Stimulated activated CD4-positive, alpha-beta T cell treated with anti-CD3 and anti-CD28 coated beads, TNF-alpha, amount 100 ng/mL, for 48 hours (primary cell): ENCODE measurements at places on chromosomes 16 and 17.
A peak's percentile ranks its signal among the peaks of the same experiment; 100 is the strongest.

DNA sequence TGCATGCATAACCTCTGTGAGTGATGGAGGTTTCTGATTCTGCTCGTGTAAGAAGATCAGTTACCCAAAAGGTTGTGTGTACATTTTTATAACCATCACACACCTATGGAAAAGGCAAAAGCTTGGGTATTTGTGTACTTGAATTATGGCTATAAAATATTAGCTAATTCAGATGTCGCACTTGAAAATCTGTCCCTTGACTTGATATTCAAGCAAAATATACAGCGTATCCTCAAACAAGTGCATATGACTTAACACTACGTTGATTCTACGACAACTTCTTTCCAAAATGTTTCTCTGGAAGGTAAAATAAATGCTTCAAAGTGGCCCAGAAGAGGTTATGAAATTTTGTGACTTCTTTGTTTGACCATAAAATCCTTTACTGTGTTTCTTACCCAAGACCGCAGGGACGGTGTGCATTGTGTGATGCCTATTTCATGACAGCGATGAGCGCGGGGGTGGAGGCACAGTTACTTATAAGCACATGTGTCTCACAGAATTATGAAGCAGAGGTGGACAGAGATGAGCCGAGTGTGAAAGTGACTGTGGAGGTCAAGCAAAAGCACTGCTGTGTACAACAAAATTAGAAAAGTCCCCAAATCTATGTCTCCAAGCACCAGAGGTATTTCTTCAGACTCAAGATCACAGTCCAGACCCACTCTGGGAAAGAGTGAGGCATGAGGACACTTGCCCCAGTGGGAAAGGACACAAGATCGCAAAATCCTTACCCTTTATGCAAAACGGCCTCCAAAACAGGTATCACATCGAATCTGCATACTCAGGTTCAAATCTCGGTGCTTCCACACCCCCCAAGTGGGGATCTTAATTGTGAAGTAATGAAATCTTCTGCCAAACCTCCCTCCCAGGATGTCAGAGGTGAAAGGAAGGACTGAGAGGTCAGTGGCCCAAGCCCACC, 4.1 kb upstream of the HOXB9 start:
- no peak for DNase-seq

DNA sequence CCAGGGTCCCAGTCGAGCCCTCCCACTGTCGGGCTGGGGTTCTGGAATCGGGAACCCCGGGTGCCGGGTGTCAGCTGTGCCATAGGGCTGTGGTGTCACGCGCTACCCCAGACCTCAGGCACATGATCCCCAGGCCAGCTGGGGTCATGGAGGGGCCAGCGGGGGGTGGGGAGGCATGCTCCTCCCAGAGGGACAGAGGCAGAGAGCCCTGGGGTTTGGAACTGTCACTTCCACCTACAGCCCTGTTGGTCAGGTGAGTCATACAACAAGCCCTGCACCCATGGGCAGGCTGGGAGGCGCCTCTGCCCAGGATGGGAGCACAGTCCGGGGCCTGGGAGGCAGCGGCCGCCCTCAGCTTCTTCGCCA, 63.0 kb downstream of the BAIAP2 start:
- DNase-seq = no peak

DNA sequence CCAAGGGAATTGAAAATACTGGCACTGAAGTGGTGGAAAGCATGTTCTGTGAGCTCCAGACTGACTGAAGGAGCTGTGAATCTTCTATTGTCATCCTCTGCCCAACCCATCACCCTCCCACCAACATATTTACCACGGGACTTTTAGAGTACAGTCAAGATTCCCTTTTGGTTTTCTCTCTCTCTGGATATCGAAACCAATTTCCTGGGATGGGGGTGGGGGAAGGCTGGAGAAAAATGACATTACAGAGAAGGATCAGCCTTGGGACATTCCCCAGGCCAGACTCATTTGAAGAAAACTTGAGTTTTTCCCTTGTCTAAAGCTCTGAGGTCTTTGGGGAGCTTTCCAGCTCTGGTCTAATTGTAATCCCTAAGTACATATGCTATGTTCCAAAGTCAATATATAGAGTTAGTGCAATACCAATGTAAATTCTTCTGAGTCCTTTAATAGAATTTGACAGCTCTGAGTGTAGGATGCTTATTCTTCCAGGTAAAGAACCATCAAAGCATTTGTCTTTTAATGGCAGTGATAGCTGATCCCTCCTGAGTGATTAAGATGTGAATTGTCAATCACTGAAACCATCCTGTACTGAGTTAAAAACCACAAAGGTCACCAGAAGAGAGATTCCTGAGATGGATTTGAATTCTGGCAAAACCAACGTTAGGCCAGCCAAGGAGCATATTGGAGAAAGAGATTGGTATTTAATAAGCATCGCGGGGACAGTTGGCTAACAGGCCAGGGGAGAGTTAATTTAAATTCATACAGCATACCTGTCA, 48.8 kb upstream of the CCL1 start:
- no peak for DNase-seq

DNA sequence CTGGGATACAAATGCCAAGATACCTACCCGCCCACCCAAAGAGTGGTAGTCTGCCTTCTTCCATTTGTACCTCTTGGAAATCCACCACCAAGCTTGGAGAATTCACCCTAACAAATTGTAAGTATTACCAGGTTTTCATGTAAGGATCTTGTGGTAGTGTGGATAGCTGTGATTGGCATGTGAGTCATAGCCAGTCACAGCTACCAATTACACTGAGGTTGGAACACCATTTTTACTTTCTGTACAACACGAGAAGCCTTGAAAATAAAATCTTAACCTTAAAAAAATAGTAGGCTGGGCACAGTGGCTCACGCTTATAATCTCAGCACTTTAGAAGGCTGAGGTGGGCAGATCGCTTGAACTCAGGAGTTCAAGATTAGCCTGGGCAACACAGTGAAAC, 18.5 kb upstream of the SLC35G3 start:
- DNase-seq = no peak

DNA sequence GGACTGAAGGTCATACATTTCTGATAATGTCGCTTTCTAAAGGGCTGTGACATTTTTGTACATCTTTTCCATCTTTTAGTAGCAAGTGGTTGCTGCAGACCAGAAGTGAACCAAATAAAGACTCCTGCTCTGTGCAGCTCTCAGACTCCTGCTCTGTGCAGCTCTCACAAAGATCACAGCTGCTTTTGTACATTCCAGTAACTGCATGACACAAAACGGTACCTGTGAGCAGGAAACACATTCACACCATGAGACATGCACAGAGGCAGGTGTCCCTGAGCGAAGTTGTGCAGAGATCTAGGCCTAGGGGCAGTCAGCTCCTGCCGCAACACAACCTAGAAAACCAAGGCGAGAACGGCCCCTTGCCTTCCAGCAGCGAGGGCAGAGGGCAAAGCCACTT, 67.5 kb downstream of the KLHDC4 start:
- no peak for DNase-seq

DNA sequence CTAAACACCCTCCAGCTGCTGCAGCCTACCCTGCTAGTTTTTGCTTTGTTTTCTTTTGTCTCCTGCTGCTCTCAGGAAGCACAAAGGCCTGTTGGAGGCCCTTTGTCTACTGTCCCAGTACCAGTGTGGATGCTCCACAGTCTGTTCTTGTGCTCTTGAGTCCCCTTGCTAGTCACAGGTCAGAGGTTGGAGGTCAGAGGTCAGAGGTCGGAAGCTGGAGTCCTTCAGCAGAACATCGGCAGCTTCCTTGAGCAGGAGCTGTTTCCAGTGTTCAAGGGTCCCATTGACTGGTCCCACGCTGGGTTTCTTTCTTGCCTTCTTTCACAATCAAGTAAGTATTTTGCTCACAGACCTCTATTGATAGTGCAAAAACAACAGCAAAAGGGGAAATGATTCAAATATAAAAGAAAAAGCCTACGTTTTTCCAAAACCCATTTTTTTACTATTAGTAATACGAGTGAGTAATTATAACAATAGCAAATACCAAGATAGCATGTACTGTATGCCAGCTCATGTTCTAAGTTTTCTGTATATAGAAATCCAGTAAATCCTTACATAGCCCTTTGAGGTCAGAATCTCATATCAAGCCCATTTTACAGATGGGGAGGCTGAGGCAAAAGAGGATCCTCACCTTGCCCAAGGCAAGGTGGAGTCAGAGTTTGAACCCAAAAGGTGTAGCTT, 10.9 kb upstream of the IL34 start:
- DNase-seq = no peak

GRCh38 chr16:89145406-89146161, 26.0 kb upstream of the CDH15 start:
- no peak for DNase-seq

- no peak for DNase-seq
Observed at GRCh38 chr16:30000735-30001631, 4.9 kb downstream of the INO80E start.

GRCh38 chr16:83940630-83941378, 12.2 kb upstream of the OSGIN1 start:
- DNase-seq = no peak

DNA sequence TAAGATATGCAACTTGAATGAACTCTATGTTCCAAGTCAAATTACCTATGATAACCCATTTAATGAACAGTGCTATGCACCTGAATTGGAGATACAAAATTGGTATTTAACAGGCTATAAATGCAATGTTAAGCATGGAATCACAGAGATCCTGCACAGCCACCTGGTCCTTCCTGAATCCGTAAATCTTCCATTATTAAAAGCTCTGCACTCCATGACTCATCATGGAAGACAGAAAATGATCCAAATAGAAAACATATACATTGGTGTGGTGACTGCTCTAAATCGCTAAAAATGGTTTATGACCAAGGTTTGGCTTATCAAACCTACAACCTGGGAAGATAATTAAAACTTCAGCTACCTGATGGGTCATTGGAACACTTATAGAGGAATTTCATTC, 45.3 kb downstream of the GLG1 start:
- DNase-seq = no peak

GRCh38 chr17:66403846-66404556, 101.6 kb downstream of the PRKCA start:
- DNase-seq = no peak

GRCh38 chr17:7961421-7961820, 29.4 kb downstream of the CNTROB start:
- DNase-seq = no peak

GRCh38 chr16:12318661-12319427, 342.3 kb downstream of the SNX29 start:
- DNase-seq = no peak

GRCh38 chr17:73754886-73755400, 110.7 kb upstream of the SDK2 start:
- DNase-seq = no peak

- no peak for DNase-seq
Observed at GRCh38 chr17:77396610-77397009, 255.8 kb downstream of the SEC14L1 start.

GRCh38 chr16:56591377-56592060, 2.2 kb downstream of the MT3 start:
- DNase-seq = no peak

DNA sequence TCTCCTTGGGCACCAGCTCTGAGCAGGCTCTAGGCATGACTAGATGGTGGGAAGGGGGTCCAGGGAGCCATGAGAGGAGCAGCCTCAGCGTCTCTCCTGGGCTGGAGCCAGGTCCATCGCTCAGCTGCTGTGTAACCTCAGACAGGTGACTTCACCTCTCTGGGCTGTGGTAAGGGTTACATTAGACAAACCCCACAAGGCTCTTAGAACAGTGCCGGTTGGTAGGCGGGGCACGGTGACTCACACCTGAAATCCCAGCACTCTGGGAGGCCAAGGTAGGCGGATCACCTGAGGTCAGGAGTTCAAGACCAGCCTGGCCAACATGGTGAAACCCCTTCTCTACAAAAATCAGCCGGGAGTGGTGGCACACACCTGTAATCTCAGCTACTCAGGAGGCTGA, 18.1 kb upstream of the NPTX1 start:
- DNase-seq = no peak

GRCh38 chr17:62704381-62704971, 77.0 kb downstream of the MRC2 start:
- DNase-seq = no peak

DNA sequence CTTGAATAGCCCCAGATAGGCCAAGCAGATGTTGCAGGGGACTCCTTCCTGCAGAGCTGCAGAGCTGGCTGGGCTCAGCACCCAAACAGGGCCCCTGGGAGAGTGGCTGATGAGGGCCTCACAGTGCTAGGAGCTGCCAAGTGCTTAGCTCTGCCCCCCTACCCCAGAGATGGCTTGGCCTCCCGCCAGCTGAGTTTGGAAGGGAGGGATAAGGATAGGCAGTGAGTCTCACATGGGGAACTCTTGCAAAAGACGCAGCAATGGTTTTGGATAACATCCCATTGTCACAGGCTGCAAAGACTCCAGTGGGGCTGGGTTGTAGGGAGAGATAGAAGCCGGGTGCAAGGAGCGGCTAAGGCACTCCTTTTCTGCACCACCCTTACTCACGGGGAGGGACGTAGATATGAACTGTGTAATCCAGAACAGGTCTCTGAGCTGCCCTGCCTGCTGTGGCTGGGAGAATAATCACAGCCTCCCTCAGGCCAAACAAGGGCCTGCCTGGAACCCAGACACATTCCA, 52.9 kb upstream of the MAF start:
- no peak for DNase-seq

DNA sequence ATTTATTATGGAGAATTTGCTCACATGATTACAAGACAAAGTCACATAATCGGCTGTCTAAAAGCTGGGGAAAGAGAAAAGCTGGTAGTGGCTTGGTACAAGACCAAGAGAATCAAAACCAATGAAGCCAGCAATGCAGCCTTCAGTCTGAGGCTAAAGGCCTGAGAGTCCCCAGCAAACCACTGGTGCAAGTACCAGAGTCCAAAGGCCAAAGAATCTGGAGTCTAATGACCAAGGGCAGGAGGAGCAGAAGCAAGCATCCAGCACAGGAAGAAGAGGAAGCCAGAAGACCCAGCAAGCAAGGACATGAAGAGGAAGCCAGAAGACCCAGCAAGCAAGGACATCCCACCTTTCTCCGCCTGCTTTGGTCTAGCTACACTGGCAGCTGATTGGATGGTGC, 250.6 kb upstream of the SALL1 start:
- DNase-seq = no peak

- peak; percentile 21 for DNase-seq
Observed at GRCh38 chr16:15427648-15428239, 6.6 kb upstream of the BMERB1 start.

GRCh38 chr16:87015021-87015420, 302.2 kb downstream of the C16orf95 start:
- DNase-seq = no peak

DNA sequence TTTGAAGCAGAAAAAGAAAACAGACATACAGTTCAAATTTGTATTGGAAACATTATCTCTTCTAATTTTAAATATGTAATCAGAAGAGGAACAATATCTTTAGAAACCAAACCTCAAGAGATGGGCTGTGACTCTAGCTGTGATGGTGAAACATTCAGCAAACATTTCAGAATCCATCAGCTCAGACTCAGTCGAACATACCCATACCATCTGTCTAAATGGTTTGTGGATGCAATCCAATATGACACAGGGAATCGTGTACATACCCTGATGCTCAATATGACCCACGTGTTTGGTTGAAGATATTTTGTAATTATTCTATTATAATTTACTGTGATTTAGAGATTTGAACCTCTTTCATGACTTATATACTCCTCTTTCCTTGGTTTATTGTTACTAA, 665.2 kb upstream of the CDH8 start:
- no peak for DNase-seq
